Activated naive CD8-positive, alpha-beta T cell treated with anti-CD3 and anti-CD28 coated beads, Interleukin-2, amount 10 ng/mL, durations not matched to agents 7 days and 5 days (primary cell): ENCODE measurements at places on chromosomes 4 and X. TPM values are rescaled to one million over a fixed set of nuclear protein-coding genes. Genes with fewer than 3 reads are reported as not detected.

Gene XAGE2
- total RNA-seq = not detected

Gene SLC6A8
- 1.9 TPM for total RNA-seq

DNA sequence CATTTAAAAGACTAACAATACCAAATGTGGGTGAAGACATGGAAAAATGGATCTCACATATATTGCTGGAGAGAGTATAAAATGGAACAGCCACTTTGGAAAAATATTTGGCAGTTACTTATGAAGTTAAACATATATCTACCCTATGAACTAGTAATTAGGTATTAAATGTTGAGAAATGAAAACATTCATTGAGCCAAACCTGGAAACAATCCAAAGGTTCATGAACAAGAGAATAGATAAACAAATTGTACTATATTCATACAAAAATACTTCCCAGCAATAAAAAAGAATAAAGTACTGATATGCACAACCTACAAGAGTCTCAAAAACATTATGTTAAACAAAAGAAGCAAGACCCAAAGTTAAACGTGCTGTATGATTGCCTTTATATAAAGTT lies 4.0 kb upstream of the EGF start:
- no peaks in the 10 kb centered on the region for H3K36me3 ChIP-seq
- no peak overlapping the region for H3K4me3 ChIP-seq
- no peaks in the 10 kb centered on the region for H3K4me1 ChIP-seq
- H3K27me3 ChIP-seq = peaks cover 43% of the 10 kb centered on the region
- no peak overlapping the region for H3K27ac ChIP-seq
- no peak for DNase-seq

DNA sequence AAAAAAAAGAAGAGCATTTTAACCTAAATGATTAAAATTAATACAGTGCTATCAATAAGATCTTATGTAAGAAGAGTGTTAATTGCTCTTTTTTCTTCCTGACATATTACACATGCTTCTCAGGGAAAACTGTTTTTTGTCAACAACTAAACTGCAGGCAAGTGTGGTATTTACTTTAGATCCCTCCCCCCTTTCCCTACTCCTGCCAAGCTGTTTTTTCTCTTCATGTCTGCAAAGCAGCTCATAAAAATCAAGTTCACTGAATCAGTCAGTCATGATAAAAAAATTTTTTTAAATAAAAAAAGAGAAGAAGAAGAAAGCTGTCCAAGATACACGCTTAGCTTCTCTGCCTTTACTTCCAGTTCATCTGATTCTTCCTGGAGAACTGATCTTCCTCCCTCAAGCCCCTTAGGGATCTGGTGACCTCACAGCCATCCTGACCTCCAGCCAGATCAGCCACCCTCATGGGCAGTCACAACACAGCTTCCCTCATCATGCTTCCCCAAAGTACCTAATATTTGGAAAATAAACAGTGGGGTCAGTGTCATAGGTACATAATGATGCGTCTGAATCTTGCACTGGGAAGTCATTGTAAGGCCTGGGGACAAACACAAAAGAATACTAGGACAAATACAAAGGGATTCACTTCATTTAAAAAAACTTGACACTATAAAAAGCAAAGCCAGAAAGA lies 87.0 kb downstream of the ZNF827 start:
- peaks cover 10% of the 10 kb centered on the region for H3K4me1 ChIP-seq
- H3K27me3 ChIP-seq = no peaks in the 10 kb centered on the region
- no peak for DNase-seq
- no peak overlapping the region for H3K27ac ChIP-seq
- no peak overlapping the region for H3K4me3 ChIP-seq

GRCh38 chr4:100106982-100107381 lies 83.3 kb downstream of the DDIT4L start:
- DNase-seq = peak; percentile 37
- H3K27me3 ChIP-seq = no peaks in the 10 kb centered on the region
- peaks cover 27% of the 10 kb centered on the region for H3K4me1 ChIP-seq
- peak overlapping the region; percentile 81 for H3K27ac ChIP-seq
- H3K4me3 ChIP-seq = peak overlapping the region; percentile 66

GRCh38 chr4:174549721-174550120 lies 27.4 kb upstream of the HPGD start:
- no peak for DNase-seq
- no peak overlapping the region for H3K4me3 ChIP-seq
- no peak overlapping the region for H3K27ac ChIP-seq
- no peaks in the 10 kb centered on the region for H3K36me3 ChIP-seq
- no peaks in the 10 kb centered on the region for H3K27me3 ChIP-seq

DNA sequence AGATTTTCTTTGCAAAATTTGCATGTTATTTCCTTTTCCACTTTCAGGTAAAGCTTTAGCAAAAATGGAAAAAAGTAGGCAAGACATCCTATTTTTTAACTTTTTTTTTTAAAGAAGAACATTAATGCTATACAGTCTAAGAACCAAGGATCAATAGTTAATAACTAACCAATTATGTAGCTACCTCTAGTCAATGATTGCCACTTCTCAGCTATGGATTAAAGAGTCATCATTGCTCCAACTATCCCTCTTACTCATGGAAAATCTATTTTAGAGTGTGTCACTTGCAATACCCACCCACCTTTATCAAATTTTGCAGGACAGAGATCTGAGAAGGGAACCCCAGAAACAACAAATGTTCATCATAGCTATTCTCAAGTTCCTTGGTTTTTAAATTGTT lies 223.1 kb downstream of the ANK2 start:
- no peaks in the 10 kb centered on the region for H3K36me3 ChIP-seq
- H3K27me3 ChIP-seq = peaks cover 15% of the 10 kb centered on the region
- no peak overlapping the region for H3K4me3 ChIP-seq
- no peak overlapping the region for H3K27ac ChIP-seq
- no peak for DNase-seq
- no peaks in the 10 kb centered on the region for H3K4me1 ChIP-seq

DNA sequence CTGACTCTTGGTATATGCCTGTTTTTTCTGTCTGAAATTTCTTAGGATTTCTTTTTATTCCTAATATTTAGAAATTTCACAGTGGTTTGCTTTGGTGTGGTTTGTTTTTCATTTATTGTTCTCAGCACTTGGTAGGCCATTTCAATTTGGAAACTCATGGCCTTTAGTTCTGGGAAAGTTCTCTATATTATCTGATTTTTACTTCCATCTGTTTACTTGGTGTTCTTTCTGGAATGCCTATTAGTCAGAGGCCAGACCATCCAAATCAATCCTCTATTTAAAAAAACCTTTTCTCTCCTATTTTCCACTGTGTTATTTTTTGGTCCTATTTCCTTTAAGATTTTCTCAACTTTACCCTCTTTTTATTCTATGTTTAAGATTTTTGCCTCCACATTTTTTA lies 188.1 kb upstream of the SFRP2 start:
- H3K27ac ChIP-seq = no peak overlapping the region
- no peak for DNase-seq
- no peaks in the 10 kb centered on the region for H3K4me1 ChIP-seq
- H3K4me3 ChIP-seq = no peak overlapping the region

DNA sequence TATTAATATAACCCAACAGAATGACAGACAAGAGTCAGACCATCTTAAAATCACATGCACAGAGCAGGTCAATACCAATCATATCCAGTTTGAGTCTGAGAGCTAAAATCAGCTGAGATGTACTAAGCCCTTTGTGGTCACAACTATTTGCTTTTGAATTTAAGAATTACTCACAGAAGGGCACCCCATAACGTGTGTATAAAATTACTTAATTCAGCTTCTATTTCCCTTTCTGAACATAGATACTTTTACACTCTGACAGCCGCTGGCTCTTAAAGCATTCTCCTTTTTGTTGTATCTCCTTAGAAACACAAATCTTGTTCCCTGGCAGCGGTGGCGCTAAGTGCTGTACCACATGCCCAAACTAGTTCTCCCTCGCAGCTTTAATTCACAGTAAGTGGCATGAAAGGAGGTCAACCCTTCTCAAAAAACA lies 14.8 kb upstream of the PPARGC1A start:
- H3K36me3 ChIP-seq = no peaks in the 10 kb centered on the region
- H3K4me3 ChIP-seq = no peak overlapping the region
- H3K4me1 ChIP-seq = no peaks in the 10 kb centered on the region
- DNase-seq = no peak
- H3K27me3 ChIP-seq = no peaks in the 10 kb centered on the region

Gene TMEM47
- total RNA-seq = not detected

DNA sequence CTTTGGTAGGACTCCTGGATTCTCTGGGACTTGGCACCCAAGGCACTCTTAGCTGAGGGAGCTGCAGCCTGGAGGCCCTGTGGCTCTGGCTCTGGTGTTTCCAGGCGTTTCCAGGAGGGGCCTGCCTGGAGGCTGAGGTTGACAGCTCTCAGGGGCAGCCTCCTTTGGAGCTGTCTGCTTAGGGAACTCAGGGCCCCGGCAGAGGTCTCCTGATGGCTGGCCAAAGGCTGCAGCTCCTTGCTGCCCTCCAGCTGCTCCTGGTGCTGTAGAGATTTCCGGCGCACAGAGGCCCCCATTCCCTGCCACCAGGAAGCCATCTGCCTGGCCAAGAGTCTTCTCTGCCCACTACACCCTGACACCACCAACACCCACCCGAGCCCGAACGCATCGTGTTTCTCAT lies 25.3 kb upstream of the ARHGEF38 start:
- H3K4me1 ChIP-seq = no peaks in the 10 kb centered on the region
- no peaks in the 10 kb centered on the region for H3K36me3 ChIP-seq
- DNase-seq = no peak
- no peak overlapping the region for H3K4me3 ChIP-seq
- peaks cover 14% of the 10 kb centered on the region for H3K27me3 ChIP-seq
- H3K27ac ChIP-seq = no peak overlapping the region

Gene CORIN
- total RNA-seq = 0.39 TPM

DNA sequence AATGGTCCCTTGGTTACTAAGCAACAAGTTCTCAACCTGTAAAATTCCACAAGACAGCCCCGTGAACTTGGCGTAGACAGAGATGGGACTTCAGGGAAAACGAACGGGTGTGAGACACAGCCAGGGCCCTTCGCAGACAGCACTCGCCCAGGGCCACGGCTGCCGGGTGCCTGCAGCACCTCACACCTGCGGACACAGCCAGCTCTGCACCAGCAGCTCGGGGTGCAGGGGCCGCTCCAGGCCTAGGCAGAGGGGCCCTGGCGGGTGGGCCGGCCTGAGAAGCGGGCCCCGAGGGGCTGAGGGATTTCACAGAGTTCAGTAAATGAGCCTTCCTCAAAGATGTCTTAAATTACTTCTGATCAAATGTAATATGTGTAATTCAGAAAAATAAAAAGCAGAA lies 34.0 kb downstream of the GAK start:
- no peak for DNase-seq
- no peak overlapping the region for H3K27ac ChIP-seq
- no peak overlapping the region for H3K4me3 ChIP-seq
- peaks cover 4% of the 10 kb centered on the region for H3K36me3 ChIP-seq
- no peaks in the 10 kb centered on the region for H3K4me1 ChIP-seq

- H3K27ac ChIP-seq = no peak overlapping the region
- H3K4me1 ChIP-seq = peaks cover 5% of the 10 kb centered on the region
- no peak for DNase-seq
- peaks cover 2% of the 10 kb centered on the region for H3K36me3 ChIP-seq
- H3K27me3 ChIP-seq = peaks cover 12% of the 10 kb centered on the region
Observed at GRCh38 chr4:88964450-88964849, 92.5 kb downstream of the FAM13A start.

Gene USP26
- not detected for total RNA-seq

- no peaks in the 10 kb centered on the region for H3K36me3 ChIP-seq
- DNase-seq = no peak
- peaks cover 2% of the 10 kb centered on the region for H3K4me1 ChIP-seq
- H3K27me3 ChIP-seq = peaks cover 3% of the 10 kb centered on the region
- H3K4me3 ChIP-seq = no peak overlapping the region
- H3K27ac ChIP-seq = no peak overlapping the region
Observed at GRCh38 chrX:109943092-109943739, 59.7 kb upstream of the TMEM164 start.

GRCh38 chrX:154981116-154981411 lies 41.5 kb downstream of the F8 start:
- peaks cover 16% of the 10 kb centered on the region for H3K4me1 ChIP-seq
- H3K27me3 ChIP-seq = peaks cover 4% of the 10 kb centered on the region
- peak overlapping the region; percentile 88 for H3K4me3 ChIP-seq

DNA sequence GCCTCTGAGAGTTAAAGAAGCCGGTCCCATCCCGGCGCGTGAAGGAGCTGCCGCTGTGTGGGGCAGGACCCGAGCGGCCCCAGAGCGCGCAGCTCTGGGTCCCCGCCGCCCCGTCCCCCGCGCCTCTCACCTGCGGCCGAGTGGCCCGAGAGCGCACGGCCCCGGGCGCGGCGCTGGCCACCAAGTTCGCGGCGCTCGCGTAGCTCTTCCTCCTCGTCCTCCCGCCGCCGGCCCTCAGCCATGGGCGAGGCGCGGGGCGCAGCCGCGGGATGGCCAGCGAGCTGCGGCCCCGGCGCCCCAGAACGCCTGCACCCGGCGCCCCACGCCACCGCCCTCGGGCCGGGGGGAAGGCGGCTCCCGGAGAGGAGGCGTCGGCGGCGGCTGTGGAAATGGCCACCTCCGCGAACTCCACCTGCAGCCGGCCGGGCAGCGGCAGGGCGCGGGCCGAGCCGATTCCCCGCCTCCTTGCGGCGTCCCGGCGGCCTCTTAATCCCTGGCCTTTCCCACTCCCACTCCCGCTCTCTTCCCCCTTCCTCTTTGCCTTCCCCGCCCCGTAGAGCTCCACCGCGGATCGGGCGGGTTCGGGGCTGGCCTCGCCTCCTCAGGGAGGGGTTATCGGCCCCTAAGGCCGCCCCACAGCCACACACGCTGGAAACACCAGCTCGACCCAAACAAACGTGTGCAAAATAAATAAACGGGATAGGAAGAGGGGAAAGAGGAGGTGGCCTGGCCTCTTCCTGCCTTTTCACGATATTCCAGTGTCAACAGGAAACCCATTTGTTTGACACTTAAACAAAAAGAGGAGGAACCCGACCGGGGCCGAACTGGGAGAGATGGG lies at the start of gene SH3D19:
TSS of gene SH3D19 (minus strand) at position 495 of the 838 bp plus-strand sequence. CDS start at position 242, 253 bp downstream.
- peak; percentile 36 for DNase-seq
- peaks cover 51% of the 10 kb centered on the region for H3K27me3 ChIP-seq
- H3K4me1 ChIP-seq = peaks cover 9% of the 10 kb centered on the region
- H3K4me3 ChIP-seq = peak within 1 kb of the TSS; percentile 80
- no peak within 1 kb of the TSS for H3K27ac ChIP-seq

DNA sequence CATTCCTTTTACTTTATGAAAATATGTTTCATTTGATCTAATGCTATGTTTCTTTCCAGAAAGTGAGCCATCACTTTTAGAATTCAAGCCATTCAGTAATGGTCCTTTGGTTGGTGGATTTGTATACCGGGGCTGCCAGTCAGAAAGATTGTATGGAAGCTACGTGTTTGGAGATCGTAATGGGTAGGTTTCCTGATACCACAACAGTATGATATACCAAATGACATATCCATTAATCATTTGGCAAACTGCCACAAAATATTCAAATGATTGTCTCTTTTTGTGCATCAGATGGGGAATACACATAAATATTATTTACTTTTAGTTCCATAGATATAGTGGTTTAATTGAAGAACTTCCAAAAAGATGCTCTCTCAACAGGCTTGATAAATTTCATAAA lies 68.2 kb downstream of the HHIP start:
- H3K36me3 ChIP-seq = no peaks in the 10 kb centered on the region
- DNase-seq = no peak
- no peaks in the 10 kb centered on the region for H3K27me3 ChIP-seq
- no peak overlapping the region for H3K4me3 ChIP-seq
- H3K27ac ChIP-seq = no peak overlapping the region
- no peaks in the 10 kb centered on the region for H3K4me1 ChIP-seq
